PC-9 (cell line): ENCODE measurements at places on chromosomes 5 and 9.

GRCh38 chr9:89751079-89751825 lies 146.4 kb downstream of the GADD45G start:
- peaks cover 77% of the 10 kb centered on the region for H3K27me3 ChIP-seq
- H3K36me3 ChIP-seq = no peaks in the 10 kb centered on the region
- H3K4me1 ChIP-seq = no peaks in the 10 kb centered on the region
- no peak for DNase-seq

DNA sequence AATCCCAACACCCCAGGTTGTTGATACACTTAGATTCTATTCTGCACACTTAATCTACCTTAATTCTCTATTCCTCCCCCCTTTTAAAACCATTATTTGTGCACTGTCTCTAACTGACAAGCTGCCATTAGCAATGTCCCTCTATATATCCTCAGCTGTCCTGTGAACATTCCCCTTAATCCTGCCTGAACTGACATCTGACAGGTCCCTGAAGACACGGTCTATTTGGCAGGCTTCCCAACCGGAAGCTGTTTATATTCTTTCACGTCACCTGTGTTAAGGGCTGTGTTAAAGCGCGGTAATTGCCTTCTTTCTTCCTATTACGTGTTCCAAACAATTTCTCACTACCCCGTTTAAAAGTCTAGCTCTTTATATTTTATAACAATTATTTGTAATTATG lies 277.3 kb downstream of the CDH9 start:
- no peaks in the 10 kb centered on the region for H3K27me3 ChIP-seq
- no peak overlapping the region for H3K27ac ChIP-seq
- H3K36me3 ChIP-seq = no peaks in the 10 kb centered on the region
- no peak for DNase-seq

GRCh38 chr5:100731768-100732167 lies 171.3 kb downstream of the ST8SIA4 start:
- DNase-seq = no peak
- H3K27ac ChIP-seq = no peak overlapping the region
- no peaks in the 10 kb centered on the region for H3K4me1 ChIP-seq
- no peaks in the 10 kb centered on the region for H3K27me3 ChIP-seq
- no peak overlapping the region for H3K4me3 ChIP-seq

DNA sequence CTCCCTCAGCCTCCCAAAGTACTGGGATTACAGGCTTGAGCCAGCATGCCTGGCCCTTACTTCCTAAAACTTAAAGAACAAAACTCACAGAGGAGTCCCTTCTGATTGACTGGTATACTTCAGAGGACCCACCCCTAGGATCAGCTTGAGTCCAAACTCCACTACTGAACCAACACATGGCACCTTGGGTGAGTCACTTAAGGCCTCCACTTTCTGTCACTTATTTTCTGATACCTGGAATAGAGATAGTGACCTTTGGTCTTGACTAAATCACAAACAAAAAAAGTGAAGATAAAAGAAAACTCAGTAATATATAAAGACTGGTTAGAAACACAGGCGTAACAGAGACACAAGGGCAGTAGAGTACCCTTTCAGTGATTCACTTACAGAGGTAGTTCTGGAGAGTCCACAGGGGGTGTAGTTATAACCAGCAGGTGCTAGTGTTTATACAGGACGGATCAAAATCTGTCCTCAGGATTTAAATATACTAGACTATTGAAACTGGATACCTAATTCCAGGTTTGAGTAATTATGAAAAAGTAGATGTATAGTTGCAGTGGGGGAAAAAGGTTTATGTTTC lies 274.3 kb upstream of the ANKRD55 start:
- no peaks in the 10 kb centered on the region for H3K27me3 ChIP-seq
- no peak overlapping the region for H3K4me3 ChIP-seq
- no peak for DNase-seq
- H3K36me3 ChIP-seq = no peaks in the 10 kb centered on the region
- H3K4me1 ChIP-seq = no peaks in the 10 kb centered on the region

DNA sequence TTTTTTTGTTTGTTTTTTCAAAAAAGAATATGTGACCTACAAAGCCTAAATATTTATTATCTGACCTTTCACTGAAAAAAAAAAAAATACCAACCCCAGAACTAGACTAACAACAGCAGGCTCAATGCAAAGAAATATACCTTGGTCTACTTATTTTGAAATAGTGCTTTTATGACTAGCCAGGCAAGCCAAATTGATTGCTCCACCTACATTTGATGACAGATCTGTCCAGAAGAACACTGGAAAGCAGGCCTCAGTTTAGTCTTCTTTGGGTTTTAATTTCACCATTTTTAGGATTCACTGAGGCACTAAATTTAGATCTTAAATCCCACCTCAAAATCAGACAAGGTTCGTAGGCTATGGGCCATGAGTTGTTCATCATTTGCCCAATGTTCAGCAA lies 97.3 kb downstream of the PLPP1 start:
- no peaks in the 10 kb centered on the region for H3K27me3 ChIP-seq
- DNase-seq = no peak
- peaks cover 3% of the 10 kb centered on the region; the same call in 1 of the 2 replicates for H3K36me3 ChIP-seq
- H3K4me1 ChIP-seq = peaks cover 29% of the 10 kb centered on the region
- peak overlapping the region; percentile 11 for H3K4me3 ChIP-seq

GRCh38 chr5:154444556-154445421 lies 1.0 kb upstream of the SAP30L start:
- peaks cover 6% of the 10 kb centered on the region; the same call in 1 of the 2 replicates for H3K36me3 ChIP-seq
- no peak overlapping the region for H3K27ac ChIP-seq
- DNase-seq = peak; percentile 26
- peak overlapping the region; percentile 95 for H3K4me3 ChIP-seq
- H3K4me1 ChIP-seq = peaks cover 30% of the 10 kb centered on the region
- H3K27me3 ChIP-seq = no peaks in the 10 kb centered on the region

DNA sequence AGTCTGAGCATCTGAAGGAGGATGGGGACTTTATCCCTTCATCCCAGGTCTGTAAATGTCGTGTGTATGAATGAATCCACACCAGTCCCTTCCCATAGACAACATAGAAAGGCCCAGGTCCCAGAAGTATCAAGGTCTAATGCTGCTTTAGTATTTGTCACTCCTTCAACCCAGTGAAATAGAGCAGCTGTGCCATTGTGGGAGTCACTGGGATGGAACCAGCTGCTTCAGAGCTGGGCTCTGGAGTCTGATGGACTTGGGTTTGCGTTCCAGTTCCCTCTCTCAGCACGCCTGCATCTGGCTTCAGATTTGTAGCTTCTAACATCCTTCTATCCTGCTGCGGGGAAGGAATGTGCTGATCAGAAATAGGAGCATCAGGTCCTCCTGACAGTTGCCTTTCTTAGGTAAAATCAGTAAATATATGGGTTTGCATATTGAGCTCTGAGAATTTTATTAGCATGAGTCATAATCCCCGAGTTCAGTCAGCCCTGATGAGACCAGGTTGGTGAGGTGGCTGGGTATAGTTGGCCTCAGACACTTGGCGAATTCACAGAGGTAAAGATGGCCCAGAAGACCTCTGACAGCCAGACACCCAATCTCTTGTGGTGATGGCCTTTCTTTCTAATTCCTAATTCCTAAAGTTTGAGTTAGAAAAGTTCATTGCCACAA lies 10.1 kb downstream of the ACO1 start:
- no peaks in the 10 kb centered on the region for H3K36me3 ChIP-seq
- no peak for DNase-seq
- 0 out of 2 replicates have a peak, but pooled peaks cover 5% of the 10 kb centered on the region for H3K4me1 ChIP-seq
- H3K27me3 ChIP-seq = no peaks in the 10 kb centered on the region

DNA sequence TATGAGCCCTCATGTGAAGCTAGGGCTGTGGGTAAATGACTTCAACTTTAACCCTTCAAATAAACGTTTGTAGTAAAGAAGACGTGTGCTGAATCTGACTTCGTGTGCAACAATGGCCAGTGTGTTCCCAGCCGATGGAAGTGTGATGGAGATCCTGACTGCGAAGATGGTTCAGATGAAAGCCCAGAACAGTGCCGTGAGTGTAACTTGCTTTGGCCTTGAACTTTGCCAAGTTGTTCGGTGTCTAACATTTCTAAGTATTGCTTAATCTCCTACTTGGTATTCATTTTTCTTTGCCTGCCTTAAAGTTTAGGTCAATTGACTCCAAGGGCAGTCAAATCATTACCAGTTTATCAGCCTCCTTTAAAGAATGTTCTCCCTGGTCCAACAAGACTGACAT lies 18.2 kb downstream of the VLDLR start:
- H3K4me1 ChIP-seq = no peaks in the 10 kb centered on the region
- no peak overlapping the region for H3K27ac ChIP-seq
- DNase-seq = no peak
- H3K4me3 ChIP-seq = no peak overlapping the region
- H3K36me3 ChIP-seq = peaks cover 7% of the 10 kb centered on the region; the same call in 1 of the 2 replicates

DNA sequence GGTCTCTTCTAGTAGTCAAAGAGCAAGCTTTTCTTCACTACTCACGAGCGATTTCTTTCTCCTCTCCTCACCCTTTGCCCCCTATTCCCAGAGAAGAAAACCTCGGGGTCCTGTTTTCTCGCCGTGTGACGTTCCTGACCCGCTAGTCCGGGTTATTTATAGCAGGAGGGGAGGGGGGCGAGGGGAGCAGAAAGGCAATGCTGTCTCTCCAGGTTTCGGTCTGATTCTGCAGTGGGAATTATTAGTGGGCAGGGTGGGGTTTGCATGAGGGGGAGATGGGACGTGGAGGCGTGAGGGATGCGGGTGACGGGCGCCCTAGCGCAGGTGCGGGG lies 847 bp upstream of the GABRB2 start:
- H3K4me1 ChIP-seq = no peaks in the 10 kb centered on the region
- DNase-seq = no peak
- H3K27ac ChIP-seq = no peak overlapping the region
- H3K4me3 ChIP-seq = no peak overlapping the region
- H3K27me3 ChIP-seq = no peaks in the 10 kb centered on the region

DNA sequence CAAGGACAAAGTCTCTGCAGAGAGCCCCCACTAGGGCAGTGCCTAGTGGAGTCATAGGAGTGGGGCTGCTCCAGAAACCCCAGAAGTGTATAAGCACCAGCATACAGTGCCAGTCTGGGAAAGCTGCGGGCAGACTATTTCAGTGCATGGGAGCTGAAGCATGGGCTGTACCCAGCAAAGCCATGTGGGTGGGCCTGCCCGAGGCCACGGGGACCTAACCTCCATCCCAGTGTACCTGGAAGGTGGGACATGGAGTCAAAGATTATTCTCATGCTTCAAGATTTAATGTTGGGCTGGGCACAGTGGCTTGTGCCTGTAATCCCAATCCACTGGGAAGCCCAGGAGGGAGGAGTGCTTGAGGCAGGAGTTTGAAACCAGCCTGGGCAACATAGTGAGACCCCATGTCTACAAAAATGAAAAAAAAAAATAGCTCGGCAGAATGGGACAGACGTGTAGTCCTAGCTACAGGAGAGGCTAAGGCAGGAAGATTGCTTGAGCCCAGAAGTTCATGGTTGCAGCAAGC lies 36.7 kb downstream of the PTPDC1 start:
- H3K4me1 ChIP-seq = no peaks in the 10 kb centered on the region
- no peaks in the 10 kb centered on the region for H3K36me3 ChIP-seq

DNA sequence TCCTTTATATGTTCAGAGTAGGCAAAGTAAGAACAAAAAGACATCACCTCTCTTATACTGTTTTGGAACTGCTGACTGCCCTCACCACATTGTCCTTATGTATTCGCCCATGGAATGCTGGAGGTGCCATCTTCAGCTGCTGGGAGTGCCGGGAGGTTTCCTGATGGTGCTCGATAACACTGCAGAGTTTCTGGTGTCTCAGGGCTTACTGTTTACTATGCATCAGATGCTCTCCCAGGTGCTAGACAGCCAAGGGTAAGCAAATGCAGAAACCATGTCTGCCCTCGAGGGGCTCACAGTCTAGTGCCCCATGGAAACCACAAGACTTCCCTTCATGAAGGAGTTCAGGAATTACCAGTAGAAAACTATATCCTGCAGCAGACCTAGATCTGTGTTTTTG lies 70.1 kb upstream of the SMIM23 start:
- H3K36me3 ChIP-seq = no peaks in the 10 kb centered on the region
- no peak overlapping the region for H3K27ac ChIP-seq
- no peak for DNase-seq
- H3K4me3 ChIP-seq = no peak overlapping the region
- H3K27me3 ChIP-seq = peaks cover 50% of the 10 kb centered on the region

DNA sequence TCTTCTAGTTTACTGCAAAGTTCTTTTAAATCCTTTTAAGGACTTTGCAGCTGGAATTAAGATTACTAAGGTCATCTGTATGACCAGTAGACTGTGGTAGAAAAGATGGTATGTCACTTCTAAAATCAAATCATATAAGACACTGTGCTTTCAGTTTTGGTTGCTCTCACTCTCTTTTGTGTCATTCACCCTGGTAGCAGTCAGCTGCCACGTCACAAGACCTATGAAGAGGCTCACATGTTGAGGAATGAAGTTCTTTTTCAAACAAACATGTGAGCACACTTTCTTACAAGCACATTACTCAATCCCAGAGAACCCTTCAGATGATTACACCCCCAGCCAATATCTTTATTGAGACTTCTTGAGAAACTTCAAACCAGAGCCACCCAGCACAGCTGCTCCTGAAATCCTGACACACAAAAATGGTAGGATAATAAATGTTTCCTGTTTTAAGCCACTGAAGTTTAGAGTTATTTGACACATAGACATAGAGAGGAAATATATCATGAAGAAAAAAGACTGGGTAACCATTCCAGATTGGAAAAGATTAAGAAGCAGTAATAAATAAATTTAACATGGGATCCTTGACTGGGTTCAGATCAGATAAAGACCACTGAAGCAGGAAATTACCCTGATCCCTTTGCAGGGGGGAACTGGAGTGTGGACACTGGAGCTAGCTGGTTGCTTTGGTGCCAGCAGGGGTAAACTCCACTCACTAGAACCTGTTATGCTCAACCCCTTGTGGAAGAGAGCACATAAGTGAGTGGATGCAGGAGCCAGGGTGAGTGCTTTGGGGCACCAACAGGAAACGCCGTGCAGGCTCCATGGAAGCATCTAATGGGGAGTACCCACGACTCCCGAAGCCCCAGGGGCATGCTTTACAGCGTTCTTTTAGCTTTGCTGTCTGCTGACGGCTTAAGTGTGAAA lies 64.1 kb downstream of the SLCO4C1 start:
- no peak overlapping the region for H3K4me3 ChIP-seq
- no peak for DNase-seq
- no peaks in the 10 kb centered on the region for H3K4me1 ChIP-seq
- H3K36me3 ChIP-seq = no peaks in the 10 kb centered on the region
- H3K27me3 ChIP-seq = no peaks in the 10 kb centered on the region
- no peak overlapping the region for H3K27ac ChIP-seq

GRCh38 chr9:113381909-113382411 lies 5.2 kb upstream of the HDHD3 start:
- H3K27me3 ChIP-seq = no peaks in the 10 kb centered on the region
- peak; percentile 67 for DNase-seq
- no peaks in the 10 kb centered on the region for H3K36me3 ChIP-seq
- peaks cover 33% of the 10 kb centered on the region for H3K4me1 ChIP-seq
- no peak overlapping the region for H3K4me3 ChIP-seq

GRCh38 chr5:136631186-136631585 lies 265.8 kb upstream of the TRPC7 start:
- no peak for DNase-seq
- 0 out of 2 replicates have a peak, but pooled peaks cover 3% of the 10 kb centered on the region for H3K4me1 ChIP-seq
- H3K4me3 ChIP-seq = no peak overlapping the region
